ENCODE measurements at places on chromosomes 7 and 10.
A peak's percentile ranks its signal among the peaks of the same experiment; 100 is the strongest.

DNA sequence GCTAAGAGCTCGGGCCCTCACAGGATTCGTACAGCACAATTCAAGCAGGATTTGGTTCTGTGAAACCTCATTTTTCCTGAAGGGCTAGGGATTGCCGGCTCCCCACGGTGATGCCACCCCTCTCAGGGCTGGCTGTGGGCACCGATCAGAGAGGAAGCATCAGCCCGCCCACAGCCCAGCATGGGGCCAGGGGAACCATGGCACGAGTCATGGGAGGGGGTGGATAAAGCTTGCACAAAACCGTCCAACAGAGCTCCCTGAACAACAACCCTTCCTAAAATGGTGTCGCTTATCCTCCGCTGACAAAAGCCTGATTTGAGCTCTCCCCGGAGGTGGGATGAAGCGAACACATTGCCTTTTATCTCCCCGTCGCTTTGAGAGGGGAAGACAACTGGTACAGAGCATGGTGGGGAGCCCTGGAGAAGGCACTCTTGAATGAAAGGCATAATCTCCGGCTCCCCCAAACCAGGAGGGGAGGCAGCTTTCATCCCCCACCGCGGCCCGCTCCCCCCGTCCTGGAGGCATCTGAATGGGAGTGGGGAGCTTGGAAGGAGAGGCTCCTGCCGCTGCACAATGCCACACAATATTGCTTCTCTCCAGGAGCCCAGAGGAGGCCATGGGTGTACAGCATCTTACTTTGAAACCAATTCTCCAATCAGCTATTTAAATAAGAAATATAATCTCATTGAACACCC lies 144.0 kb downstream of the RPS24 start:
- no peak for DNase-seq

- no peak for DNase-seq
These were observed 27.3 kb downstream of the ADAP1 start for GRCh38 chr7:927031-927671.

DNA sequence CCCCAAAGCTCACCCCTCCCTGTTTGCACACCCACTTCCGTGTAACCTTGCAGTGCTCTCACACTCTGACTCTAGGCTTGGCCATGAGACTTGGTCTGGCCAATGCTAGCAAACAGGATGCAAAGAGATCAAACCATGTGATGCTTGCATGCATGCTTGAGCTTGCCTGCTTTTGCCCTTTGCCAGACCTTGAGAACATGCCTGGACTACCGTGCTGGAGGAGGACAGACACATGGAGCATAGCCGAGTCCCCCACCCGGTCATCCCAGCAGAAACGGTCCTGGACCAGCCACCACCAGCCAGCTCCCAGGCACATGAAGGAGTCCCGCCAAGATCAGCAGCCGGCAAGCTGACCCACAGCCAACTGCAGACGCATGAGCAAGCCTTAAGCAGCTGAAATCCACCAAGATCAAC lies 23.4 kb downstream of the PYROXD2 start:
- no peak for DNase-seq

DNA sequence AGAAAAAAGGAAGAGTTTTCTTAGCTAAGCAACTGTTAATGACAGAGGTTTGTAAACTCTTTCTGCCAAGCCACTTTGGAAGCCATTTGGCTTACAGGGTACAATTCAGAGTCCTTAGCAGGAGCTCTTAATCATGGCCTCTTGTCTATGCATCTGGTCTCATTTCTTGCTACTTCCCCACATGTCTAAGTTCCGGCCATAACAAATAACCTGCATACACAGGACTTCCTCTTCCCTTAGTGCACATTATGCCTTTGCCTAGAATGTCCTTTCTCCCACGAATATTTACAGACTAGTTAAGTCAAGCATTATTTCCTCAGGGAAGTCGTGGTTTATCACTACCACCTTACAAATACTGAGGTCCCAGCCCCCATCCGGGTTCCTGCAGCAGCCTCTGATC lies 8.6 kb upstream of the UPF2 start:
- DNase-seq: no peak

DNA sequence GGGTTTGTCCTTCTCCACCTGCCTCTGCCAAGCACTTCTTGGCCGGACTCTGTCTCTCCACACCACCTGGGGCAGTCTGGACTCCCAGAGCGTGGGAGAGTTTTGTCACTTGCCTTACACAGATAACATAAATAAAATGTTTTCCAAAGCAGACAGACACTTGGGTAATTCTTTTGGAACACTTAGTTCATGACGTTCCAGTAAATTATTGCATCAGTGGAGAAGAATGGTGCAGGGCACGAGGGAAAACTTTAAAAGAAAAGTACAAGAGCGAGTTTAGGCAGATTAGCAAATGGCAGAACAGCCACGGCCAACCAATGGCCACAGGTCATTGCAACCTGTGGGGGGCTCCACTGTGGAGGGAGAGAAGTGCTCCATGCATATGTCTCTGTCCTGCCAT lies 170.6 kb upstream of the GRB10 start:
- no peak for DNase-seq

- no peak for DNase-seq
These were observed 94.4 kb upstream of the KIAA1217 start for GRCh38 chr10:24114556-24114955.

GRCh38 chr10:119652361-119652730 lies 1.2 kb downstream of the BAG3 start:
- peak; percentile 88 for DNase-seq

GRCh38 chr7:72394016-72394415 lies 18.1 kb downstream of the CALN1 start:
- DNase-seq: no peak

All from HCEC 1CT (cell line).